ENCODE measurements at places on chromosomes 1 and 21.
A peak's percentile ranks its signal among the peaks of the same experiment; 100 is the strongest.

- peak; percentile 23 for DNase-seq
Measured at GRCh38 chr1:208510192-208510952, 266.2 kb upstream of the PLXNA2 start.

DNA sequence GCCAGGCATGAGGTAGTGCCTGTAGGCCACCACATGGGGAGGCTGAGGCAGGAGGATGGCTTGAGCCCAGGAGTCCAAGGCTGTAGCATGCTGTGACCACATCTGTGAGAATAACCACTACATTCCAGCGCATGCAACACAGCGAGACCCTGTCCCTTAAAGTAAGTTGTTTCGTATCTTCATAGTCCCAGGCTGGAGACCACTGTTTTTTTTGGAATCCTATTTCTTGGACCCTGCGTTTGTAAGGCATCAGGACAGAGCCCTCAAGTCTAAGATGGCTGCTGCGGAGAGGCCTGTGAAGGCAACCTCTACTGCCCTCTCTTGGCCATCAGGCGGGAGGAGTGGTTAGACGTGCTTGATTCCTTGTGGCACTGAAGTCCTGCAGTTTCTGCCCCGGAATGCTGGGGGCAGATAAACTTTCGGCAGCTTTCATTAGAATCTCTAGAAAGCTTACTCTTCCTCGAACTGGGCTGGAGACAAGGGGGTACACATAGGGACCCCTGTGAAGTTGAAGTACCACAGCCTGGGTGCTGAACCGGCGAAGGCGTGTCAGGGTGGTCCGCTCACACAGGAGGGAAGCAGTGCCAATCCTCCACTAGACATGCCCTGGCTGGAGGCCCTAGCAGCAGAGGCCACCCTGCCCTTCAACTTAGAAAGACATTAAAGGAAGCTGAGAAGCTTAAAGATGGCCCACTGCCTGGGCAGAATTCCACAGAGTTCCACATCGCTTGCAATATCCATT, 36.6 kb downstream of the RABIF start:
- no peak for DNase-seq

GRCh38 chr1:190177555-190177954, 300.1 kb downstream of the BRINP3 start:
- no peak for DNase-seq

GRCh38 chr21:16187603-16188301, 458.0 kb downstream of the USP25 start:
- DNase-seq: no peak

DNA sequence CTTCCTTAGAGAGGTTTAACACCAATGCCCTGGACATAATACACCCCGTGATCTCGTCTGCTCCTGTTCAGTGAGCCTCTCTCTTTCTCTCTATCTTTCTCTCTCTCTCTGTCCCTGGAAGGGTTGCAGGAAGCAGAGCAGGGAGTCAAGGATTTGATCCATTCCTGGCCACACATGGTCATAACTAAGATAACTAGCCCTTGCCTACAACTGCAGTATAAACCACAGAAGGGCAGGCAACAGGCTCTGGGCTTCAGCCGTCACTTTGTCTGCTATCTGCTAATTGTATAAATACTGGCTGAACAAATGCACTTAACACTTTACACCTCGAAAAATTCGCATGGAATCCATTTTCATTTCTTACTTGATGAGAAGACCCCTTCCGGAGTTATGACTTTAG, 357.5 kb upstream of the RUNX1 start:
- DNase-seq: no peak

- DNase-seq: peak; percentile 79
Measured at GRCh38 chr1:112716133-112716720, 1.1 kb upstream of the PPM1J start.

DNA sequence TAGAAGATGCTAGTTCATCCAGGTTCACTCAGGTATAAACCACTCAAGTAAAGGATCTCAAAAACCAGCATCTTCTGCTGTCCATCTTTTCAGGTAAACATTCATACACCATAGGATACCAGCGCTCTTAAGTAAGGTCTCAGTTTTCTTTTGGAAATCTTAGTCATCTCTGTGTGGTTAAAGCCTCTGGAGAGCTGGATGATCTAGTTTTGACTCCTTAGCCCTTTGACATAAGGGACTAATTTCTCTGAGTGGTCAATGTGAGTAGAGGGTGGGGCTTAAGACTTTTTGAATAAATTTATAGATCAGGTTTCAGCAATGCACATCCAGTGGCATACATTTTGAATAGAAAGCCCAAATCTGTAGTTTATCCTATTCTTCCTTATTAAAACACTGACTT, 92.3 kb downstream of the CTH start:
- DNase-seq: no peak

DNA sequence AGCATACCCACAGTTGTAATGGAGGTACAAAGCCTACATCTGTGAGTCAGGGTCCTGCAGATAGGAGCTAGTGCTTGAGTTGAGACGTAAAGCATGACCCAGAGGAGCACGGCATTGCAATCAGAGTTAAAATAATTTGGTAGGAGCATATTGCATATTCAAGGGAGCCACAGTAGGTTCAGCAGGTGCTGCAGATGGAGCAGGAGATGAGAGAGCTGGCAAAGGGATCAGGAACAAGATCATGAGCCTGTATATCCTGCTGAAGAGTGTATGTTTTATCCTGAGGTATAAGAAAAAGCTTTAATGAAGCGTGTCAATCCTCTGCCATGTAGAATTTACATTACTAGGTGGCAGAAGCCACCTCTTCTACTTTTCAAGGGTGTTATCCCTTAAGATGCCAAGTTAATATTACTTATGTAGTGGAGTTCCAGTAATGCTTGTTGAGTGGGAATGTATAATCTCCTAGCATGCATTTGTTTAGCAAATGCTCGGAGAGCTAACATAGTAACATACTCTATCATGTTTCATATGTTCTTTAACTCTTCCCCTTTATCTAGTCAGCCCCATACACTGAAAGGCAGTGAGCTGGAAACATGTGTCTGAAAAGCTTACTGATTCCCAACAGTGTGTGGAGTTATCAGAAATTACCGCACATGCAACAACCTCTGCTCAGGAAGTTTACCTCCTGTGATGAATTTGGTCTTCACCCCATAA, 300.3 kb downstream of the GRIK1 start:
- DNase-seq: no peak

- no peak for DNase-seq
Measured at GRCh38 chr1:63787875-63788274, 14.1 kb downstream of the ROR1 start.

GRCh38 chr1:21295002-21295401, 4.7 kb upstream of the ECE1 start:
- no peak for DNase-seq

DNA sequence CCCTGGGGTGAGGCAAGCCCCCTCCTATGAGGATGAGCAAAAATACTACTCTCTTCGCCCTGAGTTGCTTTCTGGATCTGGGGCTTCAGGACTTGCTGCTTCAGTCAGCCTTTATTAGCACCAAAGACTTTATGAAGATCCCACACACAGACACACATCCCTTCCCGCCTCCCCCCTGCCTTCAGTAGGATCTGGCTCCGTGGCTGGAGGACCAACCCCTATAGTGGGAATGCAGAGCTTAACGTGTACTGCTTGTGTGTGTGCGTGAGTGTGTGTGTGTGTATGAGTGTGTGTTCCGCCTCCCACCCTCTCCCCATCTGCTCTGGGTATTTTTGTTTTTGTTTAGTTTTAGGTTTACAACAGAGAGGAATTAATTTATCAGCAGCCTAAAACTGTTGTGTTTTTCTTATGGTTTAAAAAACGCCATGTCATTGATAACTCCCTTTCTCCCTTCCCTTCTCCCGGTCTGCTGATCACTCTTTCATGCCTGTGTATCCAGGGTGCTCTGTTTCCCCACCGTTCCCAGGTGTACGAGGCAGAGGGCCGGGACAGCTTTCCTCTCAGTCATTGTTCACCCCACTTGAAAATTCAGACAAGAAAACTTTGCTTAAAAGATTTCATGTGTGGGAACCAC, 27.5 kb upstream of the ZFP69B start:
- DNase-seq: no peak

- no peak for DNase-seq
Measured at GRCh38 chr1:179953974-179954492, 577 bp upstream of the CEP350 start.

DNA sequence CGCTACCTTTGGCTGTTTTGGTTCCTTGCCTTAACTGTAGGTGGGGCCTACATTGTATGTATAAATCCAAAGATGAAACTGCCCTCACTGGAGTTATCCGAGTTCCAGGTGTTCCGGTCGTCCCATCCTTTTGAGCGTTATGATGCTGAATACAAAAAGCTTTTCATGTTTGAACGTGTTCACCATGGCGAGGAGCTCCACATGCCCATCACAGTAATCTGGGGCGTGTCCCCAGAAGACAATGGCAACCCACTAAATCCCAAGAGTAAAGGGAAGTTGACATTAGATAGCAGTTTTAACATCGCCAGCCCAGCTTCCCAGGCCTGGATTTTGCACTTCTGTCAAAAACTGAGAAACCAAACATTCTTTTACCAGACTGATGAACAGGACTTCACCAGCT, 139.5 kb downstream of the TLR5 start:
- DNase-seq: no peak

DNA sequence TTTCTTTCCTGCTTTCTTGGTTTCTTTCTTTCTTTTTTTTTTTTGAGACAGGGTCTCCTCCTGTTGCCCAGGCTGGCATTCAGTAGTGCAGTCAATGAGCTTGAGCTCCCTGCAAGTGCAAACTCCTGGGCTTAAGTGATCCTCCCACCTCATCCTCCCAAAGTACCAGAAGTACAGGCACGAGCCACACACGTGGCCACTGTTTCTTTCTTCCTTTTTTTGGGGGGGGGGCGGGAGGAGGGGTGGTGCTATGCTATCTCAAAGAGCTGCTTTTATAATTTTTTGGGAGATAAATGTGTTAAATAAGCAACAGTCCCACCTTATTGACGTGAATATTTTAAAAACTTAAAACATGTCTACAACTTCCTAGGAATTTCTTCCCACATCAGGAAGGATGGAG, 42.2 kb downstream of the AK4 start:
- no peak for DNase-seq

DNA sequence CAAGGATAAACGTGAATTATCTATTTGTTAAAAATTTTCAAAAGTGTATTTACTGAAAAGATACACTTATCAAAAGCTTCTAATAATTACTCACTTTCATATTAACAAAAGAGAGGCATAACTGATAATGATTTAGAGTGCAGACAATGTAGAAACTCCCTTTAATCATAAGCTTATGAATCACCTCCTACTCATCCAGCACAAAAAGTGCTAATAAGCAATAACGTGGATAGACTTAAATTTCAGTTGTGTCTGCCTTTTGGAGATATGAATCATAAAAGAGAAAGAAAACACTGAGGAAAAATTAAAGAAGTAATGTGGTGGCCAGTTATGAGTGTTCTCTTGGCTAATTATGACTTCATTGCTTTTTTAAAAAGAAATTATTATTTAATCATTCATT, 827.6 kb upstream of the B3GALT2 start:
- no peak for DNase-seq

DNA sequence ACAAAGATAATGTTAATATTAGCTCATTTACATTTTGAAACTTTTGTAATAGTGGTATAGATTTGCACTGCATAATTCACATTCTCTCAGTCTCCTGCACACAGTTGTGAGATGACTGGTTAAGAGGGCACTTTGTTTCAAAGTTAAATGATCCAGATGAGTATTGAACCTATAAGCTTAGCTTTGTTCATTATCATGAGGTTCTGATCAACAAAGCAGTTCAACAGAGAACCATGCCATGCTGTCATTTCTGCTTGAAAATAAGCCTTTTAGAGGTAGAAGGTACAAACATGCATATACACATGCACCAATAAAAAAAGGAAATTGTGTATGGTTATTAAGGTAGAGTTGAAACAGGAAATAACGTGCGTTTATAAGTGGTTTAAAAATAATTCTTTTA, 4.8 kb downstream of the RAP1A start:
- DNase-seq: no peak

Measured in AG09319 (cell line).